AG09309 (cell line): ENCODE measurements at places on chromosomes 13 and 19.

GRCh38 chr13:33233547-33233946 lies 52.0 kb downstream of the STARD13 start:
- DNase-seq: no peak

- DNase-seq: no peak
Observed at GRCh38 chr19:9498183-9498902, at the start of gene ZNF560. ZNF560 (minus strand) TSS chr19:9498616; CDS start chr19:9475313, 23,303 bp downstream.

- DNase-seq: no peak
Observed at GRCh38 chr19:8304841-8305621, 3.1 kb downstream of the CD320 start.

DNA sequence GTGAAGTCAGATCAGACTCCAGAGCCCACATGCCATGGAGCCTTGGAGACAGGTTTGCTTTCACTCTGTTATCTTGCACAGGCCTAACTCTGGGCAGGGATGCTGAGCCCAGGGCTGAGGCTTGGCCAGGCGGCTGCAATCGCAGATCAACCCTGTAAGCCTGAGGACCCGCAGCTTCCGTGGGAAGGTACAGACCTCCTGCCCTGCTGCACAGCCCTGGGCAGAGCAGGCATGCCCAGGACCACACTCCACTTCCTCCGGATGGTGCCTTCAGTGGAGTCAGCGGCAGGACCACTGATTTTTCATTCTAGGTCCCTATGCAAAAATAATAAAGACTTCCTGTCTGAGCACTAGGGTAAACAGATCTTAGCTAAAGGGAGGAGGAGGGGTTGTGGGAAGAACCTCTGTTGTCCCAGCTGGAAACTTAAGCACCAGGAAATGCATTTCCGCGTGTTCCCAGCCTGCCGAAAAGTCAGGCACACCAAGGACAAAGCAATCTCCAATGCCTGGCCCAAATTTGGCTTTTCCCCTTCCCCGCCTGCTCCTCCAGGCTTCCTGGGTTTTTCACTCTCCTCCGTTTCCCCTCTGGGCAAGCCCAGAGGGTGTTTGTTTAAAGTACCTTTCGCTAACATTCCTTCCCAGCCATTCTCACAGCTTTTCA lies 87.3 kb downstream of the KCTD15 start:
- no peak for DNase-seq

DNA sequence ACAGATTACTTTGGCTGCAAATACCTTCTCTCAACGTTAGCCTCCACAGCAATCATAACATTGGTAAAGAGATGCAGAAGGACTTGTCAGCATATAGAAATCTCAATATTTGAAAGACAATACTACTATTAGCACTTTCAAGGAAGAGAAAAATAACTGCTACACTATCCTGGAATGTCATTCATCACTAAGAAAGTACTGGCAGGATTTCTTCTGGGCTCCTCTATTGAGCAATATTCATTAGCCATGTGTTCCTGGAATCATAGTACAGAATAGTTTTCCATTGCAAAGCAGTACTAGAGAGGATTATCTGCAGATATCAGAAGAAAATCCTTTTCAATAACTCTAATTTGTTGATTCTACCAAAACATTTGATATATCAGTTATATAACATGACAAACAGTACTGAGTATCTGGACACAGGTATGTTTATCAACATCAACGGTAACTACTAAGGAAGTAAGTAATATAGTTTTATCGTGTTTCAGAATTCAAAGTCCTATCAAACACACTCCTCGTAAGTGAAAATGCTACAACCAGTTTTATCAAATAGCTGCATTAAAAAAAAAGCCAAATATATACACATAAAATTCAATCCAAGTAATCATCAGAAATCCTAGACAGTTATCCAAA lies 27.3 kb downstream of the INTS6 start:
- peak; percentile 17 for DNase-seq

- DNase-seq: no peak
Observed at GRCh38 chr13:107203146-107203847, 635.4 kb upstream of the ARGLU1 start.

DNA sequence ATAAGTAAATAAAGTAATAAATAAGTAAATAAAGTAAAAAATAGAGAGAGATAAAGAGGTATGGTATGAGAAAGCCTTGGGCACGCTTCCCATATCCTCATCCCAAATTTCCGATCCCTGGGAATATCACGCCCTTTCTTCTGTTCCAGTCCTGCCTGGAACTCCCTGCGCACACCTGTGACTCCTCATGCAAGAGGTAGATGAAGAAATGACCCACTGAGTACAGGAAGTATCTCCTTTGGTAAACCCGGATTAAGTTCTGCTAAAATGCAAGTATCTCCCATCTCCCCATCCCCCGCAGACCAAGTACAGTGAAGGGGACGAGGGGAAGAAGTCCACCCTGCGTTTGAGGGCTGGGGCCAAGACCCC lies 399 bp upstream of the ZNF136 start:
- no peak for DNase-seq

DNA sequence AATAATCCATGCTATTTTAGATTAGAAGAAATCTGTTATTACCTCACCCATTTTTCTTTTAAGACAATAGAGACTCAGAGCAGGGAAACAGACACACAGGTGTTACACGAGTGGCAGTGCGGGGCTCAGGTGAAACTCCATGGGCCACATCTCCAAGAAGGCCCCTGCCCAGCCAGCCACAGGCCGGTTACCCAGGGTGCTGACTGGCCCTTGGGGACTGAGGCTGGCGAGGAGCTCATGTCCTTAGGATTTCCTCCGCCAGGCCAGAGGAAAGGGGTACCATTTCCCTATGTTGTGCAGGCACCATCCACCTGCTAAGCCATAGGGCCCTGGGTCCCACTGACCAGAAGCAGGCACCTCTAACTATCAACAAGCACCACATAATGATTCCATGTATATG lies 10.6 kb downstream of the C19orf47 start:
- DNase-seq: no peak

GRCh38 chr13:106233134-106233735 lies 302.2 kb downstream of the EFNB2 start:
- no peak for DNase-seq

- DNase-seq: no peak
Observed at GRCh38 chr13:67520886-67521285, 290.8 kb upstream of the PCDH9 start.

- no peak for DNase-seq
Observed at GRCh38 chr19:12783291-12783848, 7.9 kb upstream of the JUNB start.

GRCh38 chr19:10430505-10431253 lies 10.3 kb downstream of the PDE4A start:
- DNase-seq: no peak

- no peak for DNase-seq
Observed at GRCh38 chr19:17091758-17092333, 16.3 kb downstream of the MYO9B start.

DNA sequence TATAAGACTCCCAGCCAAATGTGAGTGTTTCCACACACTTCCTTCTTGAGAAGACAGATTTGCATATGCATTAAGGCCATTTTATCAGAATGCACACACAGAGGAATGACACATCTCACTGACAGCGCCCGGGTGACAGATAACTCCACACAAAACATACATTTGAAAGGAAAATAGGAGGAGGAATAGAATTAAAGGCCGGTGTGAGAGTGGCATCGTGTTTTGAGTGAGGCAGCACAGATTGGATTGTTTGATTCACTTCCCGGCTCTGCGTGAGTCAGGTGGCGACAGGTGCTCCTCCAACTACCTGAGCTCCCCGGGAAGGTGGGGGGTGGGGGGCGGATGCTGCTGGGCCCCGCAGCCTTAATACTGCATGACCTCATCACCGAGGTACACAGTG lies 429.0 kb downstream of the TSHZ3 start:
- DNase-seq: no peak

- DNase-seq: no peak
Observed at GRCh38 chr19:42176990-42177685, 40.3 kb downstream of the DEDD2 start.

- DNase-seq: no peak
Observed at GRCh38 chr13:110470272-110471009, 91.1 kb downstream of the RAB20 start.

DNA sequence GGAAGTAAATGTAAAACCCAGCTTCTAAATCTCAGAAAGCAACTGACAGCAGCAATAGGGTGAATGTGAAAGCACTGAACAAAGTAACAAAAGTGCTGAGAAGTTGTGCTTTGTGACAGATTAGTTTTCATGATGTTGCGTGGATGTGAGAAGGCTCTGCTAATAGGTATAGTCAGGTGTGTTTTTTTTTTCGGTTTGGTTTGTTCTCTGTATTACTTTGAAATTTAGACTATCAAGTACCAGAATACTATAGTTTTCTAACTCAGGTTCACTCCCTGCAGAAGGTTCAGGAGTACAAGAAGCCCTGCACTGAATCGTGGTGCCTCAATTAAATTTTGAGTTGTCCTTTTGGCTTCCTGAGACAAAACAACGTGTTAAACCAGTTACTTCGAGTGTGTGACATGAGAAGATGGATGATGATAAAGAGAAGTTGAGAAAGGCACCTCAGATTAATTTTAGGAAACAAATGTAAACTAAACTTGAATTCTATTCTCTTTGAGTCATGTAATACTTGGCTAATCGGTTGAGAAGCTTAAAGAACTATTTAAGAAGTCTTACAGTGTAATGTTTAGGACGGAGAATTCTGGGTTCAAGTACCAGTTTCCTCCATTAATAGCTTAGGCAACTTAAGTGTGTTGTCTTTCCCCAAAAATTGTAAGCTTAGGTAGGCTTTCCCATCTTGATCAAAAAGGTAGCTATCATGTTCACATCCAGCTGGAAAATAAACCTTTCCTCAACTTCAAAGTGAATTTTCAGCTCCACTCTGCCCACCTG lies 10.3 kb downstream of the MIR17HG start:
- no peak for DNase-seq

DNA sequence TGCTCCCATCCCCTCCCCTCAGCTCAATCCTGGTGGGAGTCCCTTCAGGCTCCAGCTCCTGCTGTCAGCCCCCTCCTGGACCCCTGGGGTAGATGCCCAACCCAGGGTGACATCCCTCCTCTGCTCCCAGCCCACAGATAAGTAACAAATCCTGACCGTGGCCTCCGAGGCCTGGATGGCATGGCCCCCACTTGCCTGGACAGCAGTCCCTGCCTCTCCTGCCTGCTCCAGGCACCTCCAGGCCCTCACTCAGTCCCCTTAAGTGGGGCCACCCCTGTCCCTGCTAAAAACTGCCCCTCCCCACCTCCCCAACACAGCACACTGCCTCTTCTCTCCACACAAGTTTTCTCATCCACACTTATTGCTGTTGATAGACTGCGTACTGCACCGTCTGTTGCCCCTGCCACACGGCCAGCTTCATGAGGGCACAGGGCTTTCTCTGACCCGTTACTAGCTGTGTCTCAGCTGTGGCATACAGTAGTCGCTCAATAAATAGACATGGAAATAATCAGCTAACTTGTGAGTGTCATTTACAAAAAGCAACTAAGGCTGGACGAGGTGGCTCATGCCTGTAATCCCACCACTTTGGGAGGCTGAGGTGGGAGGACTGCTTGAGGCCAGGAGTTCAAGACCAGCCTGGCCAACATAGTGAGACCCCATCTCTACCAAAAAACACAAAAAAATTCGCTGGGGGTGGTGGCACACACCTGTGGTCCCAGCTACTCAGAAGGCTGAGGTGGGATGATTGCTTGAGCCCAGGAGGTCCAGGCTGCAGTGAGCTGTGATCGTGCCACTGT lies 5.8 kb downstream of the CERS1 start:
- no peak for DNase-seq

DNA sequence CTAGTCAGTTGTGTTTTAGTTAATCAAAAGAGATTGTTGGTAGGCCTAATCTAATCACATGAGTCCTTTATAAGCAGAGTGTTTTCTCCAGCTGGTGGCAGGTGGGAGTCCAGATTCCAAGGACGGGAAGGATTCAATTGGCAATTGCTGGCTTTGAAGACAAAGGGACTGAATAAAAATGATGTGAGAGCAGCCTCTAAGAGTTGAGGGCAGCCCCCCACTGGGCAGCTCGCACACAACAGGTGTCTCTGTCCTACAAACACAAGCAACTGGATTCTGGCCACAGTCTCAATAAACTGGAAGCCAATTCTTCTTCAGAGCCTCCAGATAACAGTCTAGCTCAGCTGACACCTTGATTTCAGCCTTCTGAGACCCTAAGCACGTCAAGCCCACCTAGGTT lies 915.2 kb downstream of the PCDH9 start:
- no peak for DNase-seq

DNA sequence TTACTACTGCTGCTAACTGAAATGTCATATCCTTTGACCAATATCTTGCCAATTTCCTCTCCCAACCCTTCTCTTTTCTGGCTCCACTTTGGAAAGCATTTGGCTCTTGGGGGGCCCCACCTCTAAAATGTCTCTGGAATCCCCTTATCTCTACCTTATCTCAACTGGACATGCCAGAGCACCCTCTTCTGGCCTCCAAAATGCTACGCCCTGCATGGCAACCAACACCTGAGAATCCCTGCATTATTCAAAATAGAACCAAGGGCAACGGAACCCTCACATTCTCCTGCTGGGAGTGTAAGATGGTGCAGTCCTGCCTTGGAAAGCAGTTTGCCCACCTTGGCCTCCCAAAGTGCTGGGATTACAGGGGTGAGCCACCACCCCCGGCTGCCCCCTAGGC lies 35.3 kb downstream of the CERS4 start:
- no peak for DNase-seq

GRCh38 chr13:66099825-66100224 lies 1130.3 kb downstream of the PCDH9 start:
- no peak for DNase-seq

GRCh38 chr13:110683921-110684320 lies 22.0 kb downstream of the CARS2 start:
- DNase-seq: no peak

DNA sequence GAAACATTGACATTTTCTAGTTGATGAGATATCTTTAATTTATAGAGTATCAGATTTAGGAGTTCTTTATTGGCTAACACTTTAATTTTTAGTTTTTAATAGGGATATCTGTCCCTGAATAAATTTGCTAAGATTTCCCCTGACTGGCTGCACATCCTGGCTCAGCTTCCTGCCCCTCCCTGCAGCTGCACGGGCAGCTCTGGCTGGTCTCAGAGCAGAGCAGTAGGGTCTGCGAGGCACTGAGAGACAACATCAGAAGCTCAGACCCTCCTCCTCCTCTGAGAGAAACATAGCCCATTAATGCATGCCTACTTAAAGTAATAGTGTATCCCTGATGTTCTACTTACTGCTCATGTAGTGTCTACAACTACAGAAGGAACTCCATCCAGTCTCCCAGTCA lies 139.2 kb downstream of the TNFSF13B start:
- no peak for DNase-seq

DNA sequence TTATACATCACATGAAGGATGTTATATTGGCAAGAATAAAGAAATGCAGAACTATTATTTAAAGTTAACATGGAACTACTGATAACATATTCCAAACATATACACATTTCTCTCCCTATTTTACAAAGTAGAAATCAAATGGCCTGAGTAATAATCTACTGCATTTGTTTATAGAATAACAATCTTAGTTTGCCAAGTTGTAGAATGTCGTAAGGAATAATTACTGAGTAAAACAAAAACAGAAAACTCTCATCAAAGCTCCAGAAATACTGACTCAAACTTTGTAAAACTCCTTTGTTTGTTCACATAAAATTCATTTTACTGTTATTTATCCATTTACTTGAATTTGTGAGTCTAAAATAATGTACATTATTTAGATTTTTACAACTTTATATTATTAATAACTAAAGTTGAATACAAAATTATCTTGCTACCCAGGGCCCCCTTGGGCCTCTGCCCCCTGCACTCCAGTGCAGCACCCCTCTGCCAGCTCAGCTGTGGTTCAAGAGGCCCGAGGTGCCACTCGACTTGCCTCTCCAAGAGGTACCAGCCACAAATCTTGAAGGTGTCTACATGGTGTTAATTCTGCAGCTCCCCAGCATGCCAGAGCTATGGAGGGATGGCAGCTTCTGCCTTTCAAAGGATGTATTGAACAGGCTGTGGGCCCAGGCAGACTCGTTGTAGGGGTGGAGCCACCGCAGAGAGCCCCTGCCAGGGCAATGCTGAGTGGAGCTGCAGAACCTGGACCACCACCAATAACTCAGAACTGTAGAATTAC lies 2819.7 kb downstream of the PCDH9 start:
- no peak for DNase-seq
